Fibroblast of skin of right quadriceps (primary cell): ENCODE measurements at places on chromosomes 1 and 21.

DNA sequence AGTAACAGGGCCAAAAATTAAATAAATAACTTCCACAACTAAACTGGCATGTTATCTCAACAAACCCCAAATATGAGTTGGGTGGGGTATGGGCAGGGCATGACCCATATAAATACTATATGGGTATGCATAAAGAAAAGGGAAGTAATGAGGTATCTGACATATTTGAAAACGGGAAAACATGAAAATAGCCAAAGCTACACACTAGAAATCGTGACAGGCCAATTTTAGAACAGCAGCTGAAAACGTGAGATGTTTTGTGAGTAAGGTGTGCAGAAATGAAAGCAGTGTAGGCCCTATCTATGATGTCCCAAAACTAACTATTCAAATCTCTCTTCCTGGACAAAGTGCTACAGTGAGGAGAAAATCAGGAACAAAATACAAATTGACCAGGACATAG is 537.9 kb upstream of the NR5A2 start:
- DNase-seq: no peak

DNA sequence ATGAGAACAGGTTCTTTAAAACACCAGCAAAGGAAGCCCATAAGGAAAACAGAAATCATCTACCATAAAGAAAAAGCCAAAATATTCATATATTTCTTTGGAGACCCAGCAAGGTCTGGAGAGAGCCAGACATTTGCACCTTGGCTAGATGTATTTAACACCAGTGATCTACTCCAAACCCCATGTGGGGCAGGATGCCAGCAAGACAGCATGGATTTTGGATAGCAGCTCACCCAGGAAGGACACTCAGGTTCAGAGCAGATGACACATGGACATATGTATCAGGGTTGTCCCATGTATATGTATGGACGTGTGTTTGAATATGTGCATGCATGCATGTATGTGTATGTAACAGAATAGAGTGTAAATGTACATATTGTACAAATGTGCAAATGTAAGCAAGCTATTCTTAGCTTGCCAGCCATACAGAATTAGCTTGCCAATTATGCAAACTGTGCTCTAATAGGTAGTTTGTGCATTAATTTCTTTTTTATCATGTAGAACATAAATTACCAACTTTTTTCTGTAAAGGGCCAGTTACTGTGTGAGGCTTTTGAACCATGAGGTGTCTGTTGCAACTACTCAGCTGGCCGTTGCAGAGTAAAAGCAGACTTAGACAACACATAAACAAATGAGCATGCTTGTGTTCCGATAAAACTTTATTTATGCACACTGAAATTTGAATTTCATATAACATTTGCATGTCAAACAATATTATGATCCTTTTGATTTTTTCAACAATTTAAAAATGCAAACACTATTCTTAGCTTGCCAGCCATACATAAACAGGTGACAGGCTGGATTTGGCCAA is 73.5 kb upstream of the KAZN start:
- no peak for DNase-seq

DNA sequence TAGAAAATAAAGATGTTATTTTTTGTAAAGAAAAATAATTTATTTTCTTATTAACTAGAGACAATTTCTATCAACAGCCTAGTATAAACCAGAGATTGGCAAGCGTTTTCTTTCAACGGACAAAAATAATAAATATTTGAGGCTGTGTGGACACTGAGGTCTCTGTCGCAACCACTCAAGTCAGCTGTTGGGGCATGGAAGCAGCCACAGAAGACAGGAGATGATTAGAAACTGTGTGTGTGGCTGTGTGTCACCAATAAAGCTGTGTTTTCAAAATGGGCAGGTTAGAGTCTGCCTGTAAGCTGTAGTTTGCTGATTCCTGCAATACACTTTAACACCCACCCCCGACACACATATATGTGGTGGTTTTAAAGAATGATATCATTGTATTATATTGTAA is 200.6 kb upstream of the HMCN1 start:
- DNase-seq: no peak

DNA sequence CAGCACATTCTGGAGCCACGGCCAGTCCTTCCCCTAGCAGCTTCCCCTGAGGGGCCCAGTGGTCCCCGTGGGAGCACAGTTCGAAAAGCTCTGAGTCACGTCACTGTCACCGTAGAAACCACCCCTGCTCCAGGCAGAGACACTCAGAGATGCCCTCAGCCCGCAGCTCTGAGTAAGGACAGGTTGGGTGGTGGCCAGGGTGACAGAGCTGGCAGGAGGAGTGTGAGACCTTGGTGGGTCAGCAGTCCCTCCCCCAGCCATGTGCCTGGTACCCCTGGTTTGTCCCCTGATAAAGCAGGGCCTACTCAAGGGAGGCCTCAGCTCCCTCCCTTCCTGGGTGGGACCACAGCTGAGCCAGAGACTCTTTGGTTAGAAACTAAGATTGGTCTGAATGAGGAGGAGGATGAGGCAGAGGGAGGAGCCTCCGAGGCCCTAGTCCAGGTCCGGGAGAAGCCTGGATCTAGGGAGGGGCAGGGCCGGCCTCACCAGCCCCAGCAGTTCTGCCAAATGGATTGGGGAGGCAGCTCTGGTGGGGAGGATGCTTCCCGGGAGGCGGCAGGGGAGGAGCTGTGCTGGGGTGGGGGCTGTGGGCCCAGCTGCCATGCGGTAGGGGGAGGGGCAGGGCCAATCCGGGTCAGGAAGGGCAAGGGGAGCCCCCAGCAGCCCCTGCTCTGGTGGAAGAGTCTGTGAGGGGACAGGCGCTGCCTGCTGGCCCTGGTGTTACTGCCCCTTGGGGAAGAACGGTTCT is 55.2 kb downstream of the SLC9A1 start:
- DNase-seq: peak; percentile 84

DNA sequence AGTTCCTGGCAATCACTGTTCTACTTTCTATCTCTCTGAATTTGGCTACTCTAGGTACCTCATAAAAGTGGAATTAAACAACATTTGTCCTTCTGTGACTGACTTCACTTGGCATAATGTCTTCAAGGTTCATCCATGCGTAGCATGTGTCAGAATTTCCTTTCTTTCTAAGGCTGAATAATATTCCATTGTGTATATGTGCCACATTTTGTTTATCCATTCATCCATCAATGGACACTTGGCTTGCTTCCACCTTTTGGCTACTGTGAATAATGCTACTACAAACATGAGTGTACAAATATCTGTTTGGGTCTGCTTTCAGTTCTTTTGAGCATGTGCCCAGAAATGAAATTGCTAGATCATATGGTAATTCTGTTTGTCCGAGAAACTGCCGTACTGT is 14.7 kb downstream of the CACHD1 start:
- no peak for DNase-seq

GRCh38 chr1:33118274-33118673 is 37.3 kb downstream of the AZIN2 start:
- no peak for DNase-seq

- DNase-seq: no peak
These were observed 95.2 kb upstream of the SSX2IP start for GRCh38 chr1:84785271-84786036.

GRCh38 chr1:36402504-36402890 is 4.8 kb upstream of the LSM10 start:
- no peak for DNase-seq

DNA sequence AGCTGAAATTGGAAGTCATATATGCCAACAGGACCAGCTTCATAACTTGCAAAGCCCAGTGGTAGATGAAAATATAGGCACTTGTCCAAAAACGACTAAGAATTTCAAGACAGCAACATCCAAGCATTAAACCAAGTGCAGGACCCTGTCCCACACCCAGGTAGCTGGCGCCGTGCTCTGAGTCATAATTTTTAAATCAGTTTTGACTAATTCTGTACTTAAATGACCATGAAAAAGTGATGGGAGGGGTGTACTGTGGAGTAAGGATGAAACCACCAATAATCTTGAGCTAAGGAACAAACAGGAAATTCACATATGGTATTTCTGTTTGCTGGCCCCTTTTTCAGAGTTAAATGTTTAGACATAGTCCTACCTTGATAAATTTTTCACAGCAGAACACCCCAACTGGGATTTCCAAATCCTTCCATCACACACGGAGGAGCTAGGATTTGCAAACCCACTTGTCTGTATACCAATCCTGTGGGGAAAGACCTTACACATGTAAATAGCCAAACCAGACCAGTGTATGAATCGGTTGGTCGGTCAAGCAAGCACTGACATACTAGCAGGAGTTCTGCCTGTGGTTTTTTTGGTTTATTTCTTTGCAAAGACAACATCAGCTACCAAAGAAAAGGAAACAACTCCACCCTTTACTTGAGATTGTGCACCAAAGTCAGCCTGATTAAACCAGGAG is 235.7 kb upstream of the RAB4A start:
- no peak for DNase-seq

GRCh38 chr21:43751955-43752591 is 24.0 kb downstream of the CSTB start:
- DNase-seq: no peak

- no peak for DNase-seq
These were observed at the start of gene TNFRSF4 for GRCh38 chr1:1213345-1214265. TNFRSF4 (minus strand) TSS chr1:1214153; CDS start chr1:1214127, 26 bp downstream.

DNA sequence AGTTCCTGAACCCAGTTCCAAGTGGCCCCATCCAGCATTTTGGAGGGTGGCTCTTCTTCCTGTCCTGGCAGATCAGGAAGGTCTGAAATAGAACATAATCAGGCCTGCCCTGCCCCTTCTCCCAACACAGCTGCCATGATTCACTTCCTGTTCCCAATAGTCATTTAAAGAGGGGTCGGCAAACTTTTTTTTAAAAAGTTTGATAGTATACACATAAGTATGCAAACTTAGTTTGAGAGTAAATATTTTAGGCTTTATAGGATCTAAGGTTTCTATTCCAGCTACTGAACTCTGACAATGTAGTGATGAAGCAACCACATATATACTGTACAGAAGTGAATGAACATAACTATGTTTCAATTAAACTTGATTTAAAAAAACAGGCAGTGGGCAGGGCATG is 66.4 kb downstream of the LUZP1 start:
- DNase-seq: peak; percentile 71

GRCh38 chr1:231162297-231162969 is 575 bp downstream of the TRIM67 start:
- DNase-seq: peak; percentile 23

DNA sequence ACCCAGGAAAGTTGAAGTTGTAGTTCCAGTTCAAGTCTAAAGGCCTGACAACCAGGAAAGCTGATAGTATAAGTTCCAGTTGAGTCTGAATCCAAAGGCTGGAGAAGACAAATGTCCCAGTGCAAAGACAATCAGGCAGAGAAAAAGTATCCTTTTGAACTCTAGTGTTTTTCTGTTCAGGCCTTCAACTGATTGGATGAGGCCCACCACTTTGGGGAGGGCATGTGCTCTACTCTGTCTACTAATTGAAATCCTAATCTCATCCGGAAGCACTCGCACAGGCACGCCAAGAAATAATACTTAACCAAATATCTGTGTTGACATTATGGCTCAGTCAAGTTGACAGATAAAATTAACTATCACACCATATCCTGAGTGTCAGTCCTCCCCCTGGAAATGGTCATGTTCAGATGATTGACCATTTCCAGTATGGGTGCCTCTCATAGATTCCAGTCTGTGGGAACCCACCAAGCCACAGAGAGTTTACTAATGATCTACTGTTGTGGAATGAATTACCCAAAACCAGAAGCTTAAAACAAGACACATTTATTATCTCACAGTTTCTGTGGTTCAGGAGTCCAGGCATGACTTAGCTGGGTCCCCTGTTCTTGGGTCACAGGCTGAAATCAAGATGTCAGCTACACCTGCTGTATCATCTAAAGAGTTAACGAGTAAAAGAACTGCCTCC is 296.3 kb upstream of the ZP4 start:
- DNase-seq: no peak

DNA sequence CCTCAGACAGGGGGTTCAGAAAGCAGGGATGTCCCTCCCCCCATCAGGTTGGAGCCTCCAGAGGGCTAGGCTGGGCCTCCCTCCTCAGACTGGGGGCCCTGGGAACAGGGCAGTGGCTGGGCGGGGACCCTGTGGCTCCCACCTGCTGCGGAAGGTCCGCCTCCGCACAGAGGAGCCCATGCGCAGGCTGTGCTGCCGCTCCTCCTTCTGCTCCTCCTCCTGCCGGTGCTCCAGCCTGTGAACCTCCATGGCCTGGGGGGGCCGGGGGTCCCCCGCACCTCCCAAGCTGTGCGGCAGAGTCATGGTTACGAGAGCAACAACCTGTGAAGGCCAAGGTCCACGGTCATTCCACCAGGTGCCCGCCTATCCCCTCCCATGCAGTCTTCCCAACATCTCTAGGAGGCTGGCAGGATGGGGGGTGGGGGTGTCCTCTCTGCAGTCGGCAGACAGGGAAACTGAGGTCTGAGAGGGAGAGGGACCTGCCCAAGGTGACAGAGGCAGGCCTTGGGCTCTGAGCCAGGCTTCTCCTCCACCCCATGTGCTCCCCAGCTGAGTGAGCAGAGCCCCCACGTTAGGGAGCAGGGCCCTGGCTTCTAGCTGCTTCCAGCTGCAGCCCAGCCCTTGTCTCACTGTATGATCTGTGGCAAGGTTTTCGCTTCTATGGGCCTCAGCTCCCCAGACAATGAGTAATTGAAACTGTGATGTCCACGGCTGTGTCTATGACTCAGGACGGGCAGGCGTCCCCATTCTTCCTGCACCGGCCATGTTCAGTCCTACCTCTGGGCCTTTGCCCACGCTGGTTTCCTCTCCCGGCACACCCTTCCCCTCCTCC is 3.4 kb downstream of the MYOM3 start:
- DNase-seq: peak; percentile 75

DNA sequence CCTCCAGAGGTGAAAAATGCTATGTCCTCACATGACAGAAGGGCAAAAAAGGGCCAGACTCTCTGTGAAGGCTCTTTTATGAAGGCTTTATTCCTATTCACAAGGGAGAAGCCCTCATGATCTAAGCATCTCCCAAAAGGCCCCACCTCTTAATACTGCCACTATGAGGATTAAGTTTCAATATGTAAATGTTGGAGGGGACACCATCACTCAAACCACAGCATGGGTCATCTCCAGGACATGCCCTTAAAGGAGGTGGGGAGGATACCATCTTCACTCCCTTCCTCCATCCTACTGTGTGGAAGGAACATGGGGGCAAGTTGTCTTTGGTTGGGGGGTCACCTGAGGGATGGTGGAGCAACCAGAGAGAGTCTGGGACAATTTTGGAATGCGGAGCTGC is 170.1 kb downstream of the TRIM33 start:
- DNase-seq: no peak

- peak; percentile 29 for DNase-seq
These were observed 6.9 kb upstream of the TMEM269 start for GRCh38 chr1:42777852-42778251.

DNA sequence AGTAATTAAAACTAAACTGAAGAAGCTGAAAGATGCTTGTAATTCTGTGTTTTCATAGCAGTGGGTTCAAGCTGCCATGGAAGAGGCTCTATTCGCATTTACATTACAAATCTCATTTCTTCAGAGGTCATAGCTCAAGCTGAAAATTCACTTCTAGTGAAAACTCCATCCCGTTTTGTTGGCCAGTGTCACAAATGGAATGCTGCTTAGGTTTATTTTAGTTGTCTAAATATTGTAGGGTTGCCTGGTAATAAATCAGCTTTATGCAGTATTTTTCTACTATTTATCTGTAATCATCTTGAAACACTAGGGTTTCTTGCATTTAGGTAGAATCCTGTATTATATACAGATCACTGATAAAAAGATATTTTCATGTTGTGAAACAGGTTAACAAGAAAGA is 240.6 kb downstream of the PTBP2 start:
- DNase-seq: no peak

- no peak for DNase-seq
These were observed 185.1 kb upstream of the ST6GALNAC5 start for GRCh38 chr1:76682138-76682537.

- DNase-seq: peak; percentile 92
These were observed 584 bp upstream of the C1orf141 start for GRCh38 chr1:67135354-67135753.

GRCh38 chr1:147336291-147336690 is 93.8 kb downstream of the CHD1L start:
- no peak for DNase-seq
